CD8-positive, alpha-beta memory T cell (primary cell): ENCODE measurements at places on chromosomes 1 and 21. TPM values are rescaled to one million over a fixed set of nuclear protein-coding genes. Genes with fewer than 3 reads are reported as not detected.

The SPAG17 gene
- total RNA-seq, result not detected

The TAL1 gene
- total RNA-seq, result not detected

- peak overlapping the region; percentile 100 for H3K27ac ChIP-seq
- no peak for DNase-seq
Observed at GRCh38 chr1:119141020-119141424, 569 bp upstream of the WARS2 start.

- peaks cover 40% of the 10 kb centered on the region for H3K27me3 ChIP-seq
- H3K4me1 ChIP-seq, result peaks cover 26% of the 10 kb centered on the region
- no peak for DNase-seq
- peak overlapping the region; percentile 62 for H3K4me3 ChIP-seq
Observed at GRCh38 chr1:212607913-212608391, 609 bp upstream of the ATF3 start.

GRCh38 chr1:100921110-100921706, 25.3 kb downstream of the SLC30A7 start:
- H3K4me3 ChIP-seq, result no peak overlapping the region
- no peak for DNase-seq
- no peaks in the 10 kb centered on the region for H3K27me3 ChIP-seq
- H3K27ac ChIP-seq, result no peak overlapping the region
- peaks cover 4% of the 10 kb centered on the region for H3K36me3 ChIP-seq

DNA sequence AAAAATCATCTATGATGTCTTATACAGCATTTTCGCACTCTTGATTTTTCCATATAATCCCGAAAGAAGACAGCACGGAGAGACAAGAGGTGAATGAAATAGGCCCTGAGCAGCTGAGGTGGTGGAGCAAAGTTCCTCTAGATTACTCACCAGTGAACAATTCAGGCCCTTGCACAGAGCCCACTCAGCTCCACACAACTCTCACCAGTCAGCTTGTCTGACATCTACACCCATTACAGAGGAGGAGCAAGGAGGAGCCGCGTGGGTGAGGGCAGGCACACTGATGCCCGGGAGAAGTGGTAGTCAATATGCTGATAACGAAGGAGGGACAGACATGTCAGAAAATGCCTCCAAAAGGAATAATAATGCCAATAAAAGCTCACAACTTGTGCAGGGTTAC, 59.9 kb downstream of the DNM3 start:
- H3K4me1 ChIP-seq, result no peaks in the 10 kb centered on the region
- H3K36me3 ChIP-seq, result no peaks in the 10 kb centered on the region
- H3K4me3 ChIP-seq, result no peak overlapping the region
- no peak overlapping the region for H3K27ac ChIP-seq

The CHD5 gene
- total RNA-seq, result 0.82 TPM

DNA sequence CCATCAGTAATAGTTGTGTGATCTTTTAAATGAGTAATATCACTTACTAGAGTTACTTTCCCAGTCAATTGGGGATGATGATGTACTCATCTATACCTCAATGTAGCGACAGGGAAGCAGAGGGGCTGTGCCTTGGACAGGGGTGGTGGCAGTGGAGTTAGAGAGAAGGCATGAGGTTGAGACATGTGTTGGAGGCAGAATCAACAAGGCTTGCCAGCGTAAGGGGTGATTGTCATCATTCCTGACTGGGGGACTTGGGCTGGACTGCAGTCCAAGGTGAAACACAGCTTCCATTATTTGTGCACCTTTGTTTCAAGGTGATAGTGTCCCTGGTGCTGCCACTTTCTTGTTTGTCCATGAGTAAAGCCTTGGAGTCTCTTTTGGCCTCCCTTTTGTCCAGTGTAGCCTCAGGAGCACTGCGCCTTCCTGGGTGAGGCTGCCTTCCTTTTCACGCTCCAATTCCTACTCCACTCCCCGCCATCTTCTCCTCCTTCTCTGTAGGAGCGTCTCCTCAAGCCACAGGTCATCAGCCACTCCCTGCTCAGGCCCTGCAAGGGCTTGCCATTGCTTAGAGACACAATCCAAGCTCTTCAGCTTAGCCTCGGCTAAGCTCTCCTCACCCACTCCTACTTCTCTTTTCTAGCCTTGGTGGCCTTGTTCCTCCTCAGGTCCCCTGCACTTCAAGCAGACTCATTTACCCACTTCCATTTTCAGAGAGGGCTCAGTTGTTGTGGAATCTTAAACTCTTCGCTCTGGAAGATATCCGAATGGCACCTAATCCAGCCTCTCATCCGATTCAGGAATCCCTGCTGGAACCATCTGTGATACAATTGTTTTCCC, 77.6 kb upstream of the CD34 start:
- no peak overlapping the region for H3K4me3 ChIP-seq
- H3K27ac ChIP-seq, result no peak overlapping the region
- DNase-seq, result no peak
- H3K36me3 ChIP-seq, result no peaks in the 10 kb centered on the region

The LAX1 gene
- 32.2 TPM for total RNA-seq

The CASQ1 gene
- total RNA-seq, result not detected

- H3K4me1 ChIP-seq, result peaks cover 10% of the 10 kb centered on the region
- peaks cover 7% of the 10 kb centered on the region for H3K36me3 ChIP-seq
- no peak within 1 kb of the TSS for H3K4me3 ChIP-seq
- H3K27ac ChIP-seq, result no peak within 1 kb of the TSS
- no peaks in the 10 kb centered on the region for H3K27me3 ChIP-seq
Observed at GRCh38 chr1:32362474-32363313, at the start of the genes FAM229A and TSSK3. FAM229A (minus strand) TSS chr1:32362485; CDS start chr1:32362091, 394 bp downstream. TSSK3 (plus strand) TSS chr1:32362539; CDS start chr1:32362702, 163 bp downstream.

- no peak for DNase-seq
- no peaks in the 10 kb centered on the region for H3K4me1 ChIP-seq
- H3K4me3 ChIP-seq, result no peak overlapping the region
- H3K36me3 ChIP-seq, result no peaks in the 10 kb centered on the region
- H3K27ac ChIP-seq, result no peak overlapping the region
Observed at GRCh38 chr21:37848721-37849490, 67.4 kb downstream of the KCNJ6 start.

- H3K4me1 ChIP-seq, result no peaks in the 10 kb centered on the region
- H3K36me3 ChIP-seq, result no peaks in the 10 kb centered on the region
- H3K27ac ChIP-seq, result no peak overlapping the region
- no peak for DNase-seq
Observed at GRCh38 chr1:8133190-8133589, 107.1 kb upstream of the ERRFI1 start.

The COL11A1 gene
- not detected for total RNA-seq

The CAPN8 gene
- not detected for total RNA-seq

- H3K4me1 ChIP-seq, result no peaks in the 10 kb centered on the region
- no peaks in the 10 kb centered on the region for H3K27me3 ChIP-seq
- no peak overlapping the region for H3K4me3 ChIP-seq
- H3K27ac ChIP-seq, result no peak overlapping the region
- H3K36me3 ChIP-seq, result no peaks in the 10 kb centered on the region
Observed at GRCh38 chr1:14297356-14297755, 301.1 kb upstream of the KAZN start.

DNA sequence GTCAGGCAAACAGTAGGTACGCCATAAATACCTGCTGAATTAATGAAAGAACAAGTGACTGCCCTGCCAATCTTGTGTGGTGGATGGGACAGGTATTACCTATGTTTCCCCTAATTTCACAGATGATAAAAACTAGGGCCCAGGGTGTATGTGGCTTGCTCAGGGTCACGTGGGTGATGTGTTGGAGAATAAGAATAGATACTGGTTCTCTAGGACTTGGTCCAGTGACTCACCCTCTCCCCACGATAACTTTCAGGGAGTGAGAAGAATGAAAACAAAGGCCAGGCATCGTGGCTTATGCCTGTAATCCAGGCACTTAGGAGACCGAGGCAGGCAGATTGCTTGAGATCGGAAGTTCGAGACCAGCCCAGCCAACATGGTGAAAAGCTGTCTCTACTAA, 26.7 kb downstream of the SLC26A9 start:
- no peaks in the 10 kb centered on the region for H3K27me3 ChIP-seq
- no peaks in the 10 kb centered on the region for H3K4me1 ChIP-seq
- no peak overlapping the region for H3K27ac ChIP-seq
- H3K36me3 ChIP-seq, result no peaks in the 10 kb centered on the region
- no peak overlapping the region for H3K4me3 ChIP-seq

The NECTIN4 gene
- total RNA-seq, result 0.09 TPM

The LORICRIN gene
- not detected for total RNA-seq

The RRAGC gene
- 20.6 TPM for total RNA-seq

GRCh38 chr1:70142075-70142474, 63.3 kb downstream of the LRRC40 start:
- peaks cover 2% of the 10 kb centered on the region for H3K36me3 ChIP-seq
- H3K4me1 ChIP-seq, result no peaks in the 10 kb centered on the region
- H3K4me3 ChIP-seq, result no peak overlapping the region
- no peaks in the 10 kb centered on the region for H3K27me3 ChIP-seq
- no peak overlapping the region for H3K27ac ChIP-seq
- DNase-seq, result no peak

DNA sequence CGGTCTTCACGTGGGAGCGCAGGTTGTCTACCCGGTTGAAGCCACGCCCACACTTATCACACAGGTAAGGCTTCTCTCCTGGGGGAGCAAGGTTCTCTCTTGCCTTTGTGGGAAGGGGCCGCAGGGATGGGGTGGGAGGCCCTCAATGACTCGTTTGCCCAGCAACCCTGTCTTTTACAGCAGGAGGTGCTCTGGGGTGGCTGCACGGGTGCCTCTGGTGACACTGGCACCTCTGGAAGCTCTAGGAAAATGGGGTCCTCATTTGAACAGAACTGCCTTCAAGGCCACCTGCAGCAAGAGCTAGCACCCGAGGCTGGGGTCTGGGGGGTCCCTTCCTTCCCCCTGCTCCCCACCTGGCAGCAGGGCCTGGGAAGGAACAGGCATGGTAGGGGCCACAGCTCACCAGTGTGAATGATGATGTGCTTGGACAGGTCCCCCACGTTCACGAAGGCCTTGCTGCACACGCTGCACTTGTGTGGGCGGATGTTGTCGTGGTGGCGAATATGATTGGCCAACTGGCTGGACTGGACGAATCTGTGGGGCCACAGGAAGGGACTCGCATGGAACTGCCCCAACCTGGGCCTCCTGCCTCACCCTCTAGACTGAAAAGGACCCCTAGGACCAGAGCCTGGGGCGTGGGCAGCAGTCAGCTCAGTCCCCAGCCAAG, 33.1 kb downstream of the ZBTB17 start:
- DNase-seq, result no peak
- H3K27ac ChIP-seq, result no peak overlapping the region
- H3K36me3 ChIP-seq, result peaks cover 23% of the 10 kb centered on the region
- no peaks in the 10 kb centered on the region for H3K27me3 ChIP-seq

- no peaks in the 10 kb centered on the region for H3K27me3 ChIP-seq
- no peaks in the 10 kb centered on the region for H3K36me3 ChIP-seq
- no peak overlapping the region for H3K4me3 ChIP-seq
- DNase-seq, result no peak
Observed at GRCh38 chr1:185068341-185068740, 23.0 kb downstream of the RNF2 start.

DNA sequence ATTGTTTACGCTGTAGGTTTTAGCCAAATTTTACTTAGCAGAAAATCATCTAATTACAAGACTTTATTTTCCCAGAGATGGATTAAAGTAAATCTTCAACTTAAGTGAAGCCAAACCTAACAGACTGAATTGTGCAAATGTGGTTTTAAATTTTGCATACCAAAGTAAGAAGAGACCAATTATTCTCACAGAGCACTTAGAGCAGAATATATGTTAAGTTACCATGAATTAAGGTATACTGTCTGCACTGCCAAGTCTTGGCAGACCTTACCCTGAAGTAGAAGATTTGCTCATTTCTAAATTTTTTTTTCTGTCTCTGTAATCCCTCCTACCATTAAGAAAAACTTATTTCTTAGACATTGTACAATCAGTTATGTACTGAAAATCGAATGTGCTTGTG, 24.1 kb downstream of the MRPS6 start:
- H3K36me3 ChIP-seq, result peaks cover 15% of the 10 kb centered on the region
- no peaks in the 10 kb centered on the region for H3K27me3 ChIP-seq
- DNase-seq, result no peak
- H3K4me3 ChIP-seq, result no peak overlapping the region

DNA sequence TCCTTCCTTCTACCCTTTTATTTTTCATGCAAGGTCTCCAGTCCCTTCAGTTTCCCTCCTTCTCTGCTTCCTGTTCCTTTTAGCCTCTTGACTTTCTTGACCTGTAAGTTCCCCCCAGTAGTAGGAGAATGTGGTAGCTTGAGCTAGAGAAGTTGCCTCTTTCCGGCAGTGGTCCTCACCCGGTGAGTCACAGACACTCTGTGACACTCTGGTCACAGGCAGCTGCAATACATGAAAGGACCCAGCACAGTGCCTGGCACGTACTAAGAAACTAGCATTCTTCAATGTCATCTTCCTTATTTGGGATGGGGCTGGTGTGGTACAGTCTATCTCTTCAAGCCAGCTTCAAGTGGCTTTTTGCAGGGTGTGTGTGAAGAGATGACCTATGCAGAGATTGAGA, 16.0 kb downstream of the PFKFB2 start:
- DNase-seq, result no peak
- H3K4me3 ChIP-seq, result no peak overlapping the region
- no peaks in the 10 kb centered on the region for H3K36me3 ChIP-seq
- peaks cover 31% of the 10 kb centered on the region for H3K4me1 ChIP-seq

The DCDC2B gene
- 0.11 TPM for total RNA-seq

GRCh38 chr1:7989762-7990428, 28.4 kb downstream of the PARK7 start:
- H3K27me3 ChIP-seq, result no peaks in the 10 kb centered on the region
- H3K36me3 ChIP-seq, result peaks cover 17% of the 10 kb centered on the region
- DNase-seq, result no peak
- H3K4me3 ChIP-seq, result no peak overlapping the region
- no peaks in the 10 kb centered on the region for H3K4me1 ChIP-seq
- H3K27ac ChIP-seq, result no peak overlapping the region

GRCh38 chr1:116408193-116408592, 35.1 kb downstream of the ATP1A1 start:
- H3K27ac ChIP-seq, result no peak overlapping the region
- H3K27me3 ChIP-seq, result no peaks in the 10 kb centered on the region
- H3K4me3 ChIP-seq, result no peak overlapping the region
- no peaks in the 10 kb centered on the region for H3K4me1 ChIP-seq
- H3K36me3 ChIP-seq, result peaks cover 28% of the 10 kb centered on the region
- DNase-seq, result no peak

The ARHGAP29 gene
- not detected for total RNA-seq

The NUF2 gene
- 26.1 TPM for total RNA-seq

The TFF2 gene
- total RNA-seq, result not detected

The WNT3A gene
- not detected for total RNA-seq

DNA sequence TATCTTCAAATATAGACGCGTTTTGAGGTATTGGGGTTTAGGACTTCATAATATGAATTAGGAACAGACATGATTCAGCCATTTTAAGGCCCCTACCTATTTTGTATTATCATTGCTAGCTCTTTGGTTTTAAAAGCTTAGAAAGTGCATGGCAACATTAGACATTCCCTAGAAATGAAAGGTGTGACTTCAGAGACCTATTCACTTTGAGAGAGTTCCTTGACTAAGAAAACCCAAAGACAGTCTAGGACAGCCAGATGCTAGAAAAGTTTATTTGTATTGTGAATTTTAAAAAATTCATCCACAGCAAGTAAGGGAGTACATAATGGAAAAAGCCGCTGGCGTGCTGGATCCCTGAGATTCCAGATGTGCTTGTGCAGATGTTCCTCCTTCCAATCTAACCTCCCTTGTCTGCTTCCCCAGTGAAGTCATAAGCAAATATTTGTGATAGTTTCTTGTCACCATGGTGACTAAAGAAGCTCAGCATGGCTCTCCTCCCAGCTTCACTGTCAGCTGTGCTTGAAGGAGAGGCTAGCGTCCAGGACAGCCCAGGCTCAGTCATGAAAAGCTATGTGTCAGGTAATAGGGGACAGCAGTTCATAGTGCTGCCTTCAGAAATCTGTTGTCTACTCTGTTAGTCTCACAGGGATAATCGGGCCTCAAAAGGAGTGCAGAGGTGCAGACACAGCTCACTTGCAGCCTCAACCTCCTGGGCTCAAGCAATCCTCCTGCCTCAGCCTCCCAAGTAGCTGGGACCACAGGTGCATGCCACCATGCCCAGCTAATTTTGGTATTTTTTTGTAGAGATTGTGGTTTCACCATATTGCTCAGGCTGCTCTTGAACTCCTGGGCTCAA, 34.8 kb downstream of the KPNA6 start:
- no peaks in the 10 kb centered on the region for H3K27me3 ChIP-seq
- H3K4me3 ChIP-seq, result no peak overlapping the region
- no peak for DNase-seq
- H3K4me1 ChIP-seq, result peaks cover 14% of the 10 kb centered on the region
- no peak overlapping the region for H3K27ac ChIP-seq
